Renal cortical epithelial cell (primary cell): ENCODE measurements at places on chromosomes 4 and X. TPM values are rescaled to one million over a fixed set of nuclear protein-coding genes. Genes with fewer than 3 reads are reported as not detected.

TLR6 gene
- total RNA-seq: 0.65 and 2.8 TPM in 2 replicates

LPAR4 gene
- 0.70 TPM in 1 of 2 replicates, not detected in the other for total RNA-seq

PAGE2B gene
- total RNA-seq: not detected in 2 replicates

SERTM2 gene
- total RNA-seq: 0.17 and 0.40 TPM in 2 replicates

GRCh38 chr4:89316931-89317366 lies 9.3 kb upstream of the GPRIN3 start:
- peak; percentile 71 for DNase-seq

- DNase-seq: no peak
Observed at GRCh38 chr4:7192252-7193029, at the start of gene SORCS2. SORCS2 (plus strand) TSS chr4:7192538.

DNA sequence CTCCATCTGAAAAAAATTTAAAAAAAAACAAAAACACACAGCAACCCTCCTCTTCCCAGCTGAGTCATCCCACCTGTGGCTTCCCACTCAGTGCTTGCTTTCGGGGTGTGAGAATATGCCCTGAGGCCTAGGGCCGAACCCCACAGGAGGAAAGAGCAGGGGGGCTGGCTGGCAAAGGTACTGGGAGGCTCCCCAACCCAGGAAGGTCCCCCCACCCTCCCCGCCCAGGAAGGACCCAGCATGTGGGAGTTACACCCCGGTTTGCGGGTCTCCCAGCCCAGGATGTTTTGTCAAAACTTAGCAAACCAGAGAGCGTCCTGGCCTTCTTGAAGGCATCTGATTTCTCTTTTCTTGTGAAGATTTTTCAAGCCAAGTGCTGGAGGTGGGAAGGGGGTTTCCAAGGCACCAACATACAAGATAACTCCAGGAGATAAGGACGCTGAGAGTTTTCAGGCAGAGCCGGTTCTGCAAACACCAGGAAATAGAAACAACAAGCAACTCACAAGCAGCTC lies 25.7 kb upstream of the CSF2RA start:
- DNase-seq: peak; percentile 4

DNA sequence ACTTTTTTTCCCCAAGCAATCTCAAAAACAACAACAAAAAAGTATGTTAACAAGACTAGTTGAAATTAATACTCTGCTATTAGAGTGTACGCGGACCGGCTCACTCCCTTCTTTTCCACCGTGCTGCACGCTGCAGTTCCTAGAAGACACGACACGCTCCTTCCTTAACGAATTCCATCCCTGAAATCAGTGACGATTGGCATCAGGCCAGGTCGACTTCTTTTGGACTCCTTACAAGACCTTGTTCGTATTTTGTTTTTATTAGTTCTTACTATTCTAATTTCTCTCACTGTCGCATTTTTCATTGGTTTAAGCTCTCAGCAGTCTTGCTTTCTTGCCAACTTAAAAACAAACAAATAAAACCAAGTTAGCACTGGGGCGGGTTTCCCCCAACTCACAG lies 175.8 kb upstream of the PITX2 start:
- DNase-seq: no peak

- DNase-seq: no peak
Observed at GRCh38 chr4:30553706-30554105, 166.5 kb upstream of the PCDH7 start.

DNA sequence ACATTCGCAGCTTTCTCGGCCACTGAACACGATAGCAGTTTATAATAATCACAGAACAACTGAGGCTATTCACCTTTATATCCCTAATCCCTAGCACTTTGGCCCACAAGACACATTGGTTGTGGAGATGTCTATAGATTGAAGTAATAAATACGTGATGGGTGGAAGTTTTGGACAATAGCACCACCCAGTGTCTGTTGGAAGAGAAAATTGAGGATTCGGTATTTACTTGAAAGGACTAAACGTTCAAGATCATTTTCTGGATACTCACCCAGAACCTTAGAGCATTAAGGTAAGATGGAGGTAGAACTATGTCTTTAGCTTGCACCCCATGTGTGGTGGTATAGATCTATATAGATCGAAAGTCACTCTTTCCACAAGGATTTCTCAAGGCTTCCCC lies 787 bp upstream of the TMSB15A start:
- peak; percentile 4 for DNase-seq

DNA sequence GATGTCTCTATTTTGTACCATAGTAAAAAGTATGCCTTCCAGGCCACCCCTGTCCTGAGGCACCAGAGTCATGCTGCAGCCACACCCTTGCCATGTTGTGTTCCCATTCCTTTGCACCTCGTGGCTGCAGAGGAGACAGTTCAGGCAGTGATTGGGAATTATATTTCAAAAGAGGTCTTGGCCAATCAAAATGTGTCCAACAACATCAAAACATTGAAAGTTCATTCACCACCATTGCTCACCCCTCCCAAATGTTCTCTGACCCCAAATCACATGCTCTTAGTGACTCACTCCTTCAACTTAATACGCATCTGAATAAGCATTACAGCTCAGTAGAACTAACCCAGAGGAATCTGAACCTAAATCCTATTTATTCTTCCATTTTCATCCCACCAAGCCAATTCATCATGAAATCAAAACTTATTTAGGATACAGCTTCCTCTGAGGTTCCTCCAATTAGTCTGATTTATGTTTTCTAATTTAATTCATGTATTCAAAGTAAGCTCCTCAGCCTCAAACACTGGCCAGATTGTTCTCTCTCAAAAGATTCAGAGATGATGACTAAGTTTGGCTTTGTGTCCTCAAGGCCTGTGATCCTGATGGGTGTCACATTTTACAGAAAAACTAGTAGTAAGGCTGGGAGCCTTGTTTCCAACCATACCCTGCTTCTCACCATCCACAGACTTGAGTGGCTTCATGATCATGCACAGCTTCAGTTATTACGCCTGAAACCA lies 323.2 kb upstream of the INTU start:
- peak; percentile 11 for DNase-seq

DNA sequence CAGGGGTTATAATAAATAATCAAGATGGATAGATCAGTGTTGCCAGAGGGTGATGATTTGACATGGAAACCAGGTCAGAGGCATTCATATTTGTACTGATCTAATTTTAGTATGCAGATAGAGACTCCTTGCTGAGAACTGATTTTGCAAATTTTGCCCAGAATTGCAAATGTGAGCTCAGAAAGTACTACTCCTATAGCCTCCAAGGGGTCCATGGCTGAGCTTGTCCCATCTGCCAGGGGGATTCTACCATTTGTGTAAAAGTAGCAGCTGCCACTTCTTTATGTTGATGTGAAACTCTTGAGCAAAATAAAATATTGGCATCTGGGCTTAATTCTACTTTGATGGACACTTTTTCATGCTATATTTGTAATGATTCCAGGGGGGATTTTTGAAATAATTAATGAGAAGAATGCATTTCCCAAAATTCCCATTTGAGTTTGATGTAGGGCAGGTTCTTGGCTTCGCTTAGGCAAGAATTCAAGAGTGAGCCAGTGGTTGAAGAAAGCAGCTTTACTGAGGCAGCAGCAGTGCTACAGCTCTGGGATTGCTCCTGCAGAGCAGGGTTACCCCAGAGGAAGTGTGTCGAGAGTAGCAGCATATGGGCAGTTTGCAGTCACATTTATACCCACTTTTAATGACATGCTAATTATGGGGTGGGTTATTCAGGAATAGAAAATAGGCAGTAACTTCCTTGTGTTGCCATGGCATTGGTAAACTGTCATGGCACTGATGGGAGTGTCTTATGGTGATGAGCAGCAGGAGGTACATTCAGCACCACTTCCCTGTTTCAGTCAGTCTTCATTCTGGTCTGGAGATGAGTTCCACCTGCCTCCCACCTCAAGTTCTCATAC lies 38.7 kb upstream of the DCLK2 start:
- DNase-seq: no peak

DNA sequence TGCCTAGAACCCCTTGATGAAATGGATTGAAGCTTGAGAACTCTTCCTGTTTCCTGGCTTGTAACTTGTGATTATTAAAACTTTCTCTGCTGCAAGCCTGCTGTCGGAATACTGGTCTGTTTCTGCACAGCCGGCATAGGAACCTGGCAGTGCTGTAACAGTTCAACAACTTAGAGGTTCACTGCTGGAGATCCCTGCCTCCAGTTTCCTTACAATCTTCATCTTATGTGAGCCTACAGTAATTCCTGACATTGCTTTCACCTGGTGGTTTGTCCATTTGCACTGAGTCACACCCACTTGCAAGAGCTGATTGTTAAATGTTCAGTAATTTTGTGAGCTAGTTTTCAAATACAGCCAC lies 1.3 kb upstream of the SEPSECS start:
- peak; percentile 36 for DNase-seq
